ENCODE measurements at places on chromosomes 7 and 10. TPM values are rescaled to one million over a fixed set of nuclear protein-coding genes. Genes with fewer than 3 reads are reported as not detected.

NKX2-3 gene
- polyA plus RNA-seq: not detected

NME8 gene
- not detected for polyA plus RNA-seq

- no peak for DNase-seq
Measured at GRCh38 chr7:111092406-111093236, 1.7 kb downstream of the LRRN3 start.

HACD1 gene
- polyA plus RNA-seq: 0.44 TPM

DNA sequence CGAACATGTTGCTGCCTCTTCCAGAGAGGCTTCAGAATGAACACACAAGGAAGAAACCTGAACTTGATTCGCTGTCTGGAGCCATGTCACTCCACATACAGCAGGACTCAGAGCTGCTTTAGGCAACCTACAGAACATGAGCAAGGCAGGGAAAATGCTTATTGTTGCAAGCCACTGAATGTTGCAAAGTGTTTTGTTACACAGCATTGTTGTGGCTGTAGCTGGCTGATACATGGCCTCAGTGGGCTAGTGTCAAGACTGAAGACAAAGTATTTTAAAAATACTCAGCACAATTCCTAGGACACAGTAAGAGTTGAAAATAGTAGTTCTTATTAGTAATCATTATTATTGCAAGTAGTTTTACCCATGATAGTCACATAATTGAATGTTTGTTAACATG, 3.1 kb upstream of the CHST15 start:
- DNase-seq: no peak

Data from naive B cell (primary cell).